ENCODE measurements at places on chromosomes 1 and 21.

GRCh38 chr1:26142159-26142558 lies 16.7 kb upstream of the FAM110D start:
- DNase-seq, result no peak

GRCh38 chr1:79128722-79129121 lies 122.2 kb upstream of the ADGRL4 start:
- DNase-seq, result no peak

DNA sequence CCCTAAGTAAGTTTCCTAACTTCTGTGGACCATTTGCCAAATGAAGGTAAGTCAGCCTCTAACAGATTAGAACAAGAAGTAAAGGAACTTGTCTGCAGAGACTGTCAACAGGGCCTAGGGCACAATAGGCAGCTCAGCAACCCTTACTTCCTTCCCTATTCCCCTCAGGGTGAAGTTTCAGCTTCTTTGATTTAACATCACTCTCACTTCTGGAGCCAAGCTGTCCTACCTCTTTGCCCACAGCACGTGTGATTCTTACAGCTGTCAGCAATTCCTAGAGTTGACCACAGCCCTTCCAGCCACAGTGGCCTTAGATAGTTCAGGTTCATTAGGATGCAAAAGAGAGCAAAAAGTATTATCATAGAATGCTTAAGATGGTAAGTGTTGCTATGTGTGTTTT lies 7.6 kb upstream of the EIF4G3 start:
- DNase-seq, result no peak

- DNase-seq, result no peak
These were observed 8.3 kb downstream of the OLIG2 start for GRCh38 chr21:33033961-33034413.

GRCh38 chr1:19447550-19447949 lies 37.8 kb downstream of the CAPZB start:
- no peak for DNase-seq

DNA sequence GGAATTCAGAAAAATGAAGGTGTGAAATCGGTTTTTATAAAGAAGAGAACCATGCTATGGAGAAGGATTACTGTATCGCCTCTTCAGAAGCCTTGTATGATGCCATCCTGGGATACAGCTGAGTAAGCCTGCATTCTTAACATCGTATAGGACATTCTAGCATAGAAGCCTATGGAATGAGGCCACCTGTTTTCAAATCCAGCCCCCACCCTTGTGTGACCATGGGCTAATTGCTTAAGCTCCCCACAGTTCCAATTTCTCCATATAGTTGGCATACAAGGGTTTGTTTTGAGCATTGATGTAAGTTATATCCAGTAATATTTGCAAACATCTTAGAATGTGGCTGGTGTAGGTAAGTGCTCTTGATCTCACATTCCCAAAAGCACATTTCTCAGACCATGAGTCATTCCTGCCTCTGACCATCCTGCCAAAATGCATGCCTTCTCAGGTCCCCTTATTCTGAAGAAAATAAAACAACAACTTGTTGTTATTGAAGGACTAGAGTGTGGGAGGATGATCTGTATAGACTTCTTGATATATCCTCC lies 1.5 kb downstream of the OR14A2 start:
- DNase-seq, result no peak

DNA sequence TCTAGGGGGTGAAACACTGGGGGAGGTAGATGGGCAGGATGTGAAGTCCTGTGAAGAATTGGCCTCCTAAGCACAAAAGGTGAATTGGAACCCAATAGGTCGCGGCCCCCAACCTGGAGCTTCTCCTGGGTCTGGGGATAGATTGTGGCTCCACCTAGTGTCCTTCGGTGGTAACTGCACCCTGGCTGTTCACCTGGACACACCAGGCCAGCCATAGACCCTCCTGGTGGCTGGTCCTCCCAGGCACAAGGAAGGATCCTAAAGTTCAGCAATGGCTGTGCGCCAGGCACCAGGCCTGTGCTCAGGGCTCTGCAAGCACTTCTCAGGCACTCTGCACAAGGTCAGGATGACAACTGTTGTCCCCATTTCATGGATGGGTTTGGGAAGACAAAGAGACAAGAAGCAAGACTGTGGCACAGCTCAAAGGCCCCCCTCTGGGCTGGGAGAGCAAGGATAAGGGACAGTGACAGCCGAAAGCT lies 13.5 kb downstream of the ESPN start:
- peak; percentile 79 for DNase-seq

DNA sequence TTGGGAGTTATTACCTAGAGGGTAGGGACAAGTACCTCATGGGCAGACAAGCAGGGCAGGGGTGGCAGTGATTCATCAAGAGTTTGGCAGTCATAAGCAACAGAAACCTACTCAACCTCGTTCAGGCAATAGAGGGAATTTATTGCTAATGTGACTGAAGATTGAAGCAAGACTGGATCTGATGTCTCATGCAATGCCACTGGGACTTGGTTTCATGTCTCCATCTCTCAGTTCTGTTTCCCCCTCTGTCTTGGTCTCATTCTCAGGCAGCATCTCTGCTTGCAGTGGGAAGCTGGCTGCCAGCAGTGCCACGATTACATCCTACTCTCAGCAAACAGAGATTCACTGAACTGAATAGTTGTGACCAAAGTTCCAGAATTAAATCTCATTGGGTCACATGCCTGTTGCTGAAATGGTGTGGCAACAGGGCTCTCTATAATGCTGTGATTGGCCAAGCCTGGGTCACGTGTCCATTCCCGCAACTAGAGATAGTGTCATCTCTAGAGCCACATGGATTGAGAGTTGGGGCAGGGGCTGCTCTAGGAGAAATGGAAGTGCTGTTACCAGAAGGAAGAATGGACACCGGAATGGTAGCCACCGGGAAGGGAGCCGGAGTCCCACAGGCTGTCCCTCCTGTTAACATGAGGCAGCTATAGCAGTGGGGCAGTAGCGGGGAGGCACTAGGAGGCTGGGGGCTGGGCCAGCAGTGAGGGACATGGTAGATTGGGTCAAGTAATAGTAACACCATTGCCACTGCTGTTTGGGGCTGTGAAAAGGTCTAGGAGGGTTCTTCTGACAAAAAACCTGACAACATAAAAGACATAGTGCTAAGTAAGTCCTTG lies 3.9 kb upstream of the CDC42 start:
- peak; percentile 67 for DNase-seq

- DNase-seq, result peak; percentile 28
These were observed 11.5 kb downstream of the TIAM1 start for GRCh38 chr21:31332525-31332924.

DNA sequence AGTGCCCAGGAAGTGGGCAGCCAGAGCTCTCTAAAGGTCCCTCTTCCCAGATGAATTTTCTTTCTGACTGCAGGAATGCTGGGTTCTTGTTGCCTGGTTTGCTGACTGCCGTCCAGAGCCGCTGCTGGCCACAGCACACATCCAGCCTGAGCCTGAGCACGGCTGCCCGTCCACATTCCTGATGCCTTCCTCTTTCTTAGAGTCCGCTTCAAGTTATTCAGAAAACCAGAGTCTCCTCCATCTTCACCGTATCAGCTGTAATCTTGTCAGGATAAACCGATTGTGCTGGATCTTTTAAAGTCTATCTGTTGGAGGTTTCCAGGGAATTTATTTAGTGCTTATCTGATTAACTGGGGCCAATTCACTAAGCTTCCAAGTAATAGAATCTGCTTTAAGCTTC lies 84.8 kb upstream of the BCAR3 start:
- DNase-seq, result no peak

- no peak for DNase-seq
These were observed 139.8 kb downstream of the PGBD5 start for GRCh38 chr1:230286166-230286889.

Measured in stimulated activated CD4-positive, alpha-beta T cell treated with anti-CD3 and anti-CD28 coated beads, Interleukin-4, amount 100 ng/mL, for 24 hours (primary cell).